ENCODE measurements at places on chromosomes 1 and 21.
A peak's percentile ranks its signal among the peaks of the same experiment; 100 is the strongest.

GRCh38 chr1:203509135-203509534 is 15.2 kb downstream of the OPTC start:
- DNase-seq = no peak

DNA sequence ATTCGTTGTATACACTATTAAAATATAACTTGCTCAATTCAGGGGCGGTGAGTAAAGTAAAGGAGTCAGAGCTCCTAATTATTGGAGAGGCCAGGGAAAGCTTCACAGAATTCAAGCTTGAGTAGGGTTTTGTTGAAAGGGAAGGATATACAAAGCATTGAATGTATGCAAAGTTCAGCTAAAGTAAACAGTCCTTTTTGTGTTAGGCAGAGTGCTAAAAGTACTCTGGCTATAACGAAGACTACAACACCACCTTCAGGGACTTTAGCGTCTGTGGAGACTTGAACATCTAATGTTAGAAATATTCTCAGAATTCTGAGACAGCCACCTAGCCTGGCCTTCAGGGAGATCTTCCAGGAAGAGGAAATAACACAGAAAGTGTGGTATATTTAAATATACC is 1.1 kb downstream of the FALEC start:
- peak; percentile 39 for DNase-seq

DNA sequence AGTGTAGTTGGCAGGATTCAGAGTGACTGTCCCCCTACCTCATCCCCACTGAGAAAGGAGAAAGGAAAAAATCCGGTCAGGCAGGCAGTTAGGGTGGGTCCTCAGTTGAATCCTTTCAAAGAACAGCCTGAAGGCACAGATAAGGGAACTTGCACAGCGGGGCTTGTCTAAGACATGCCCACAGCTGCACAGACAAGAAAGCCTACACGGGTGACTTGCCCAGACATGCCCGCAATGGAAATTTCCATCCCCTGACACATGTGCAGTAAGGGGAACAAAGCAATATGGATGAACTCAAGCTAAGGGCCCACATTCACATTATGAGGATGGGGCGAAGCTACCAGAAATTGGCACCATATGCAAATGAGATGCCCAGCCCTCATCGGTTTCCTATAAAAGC is 82.5 kb downstream of the DESI2 start:
- peak; percentile 34 for DNase-seq

DNA sequence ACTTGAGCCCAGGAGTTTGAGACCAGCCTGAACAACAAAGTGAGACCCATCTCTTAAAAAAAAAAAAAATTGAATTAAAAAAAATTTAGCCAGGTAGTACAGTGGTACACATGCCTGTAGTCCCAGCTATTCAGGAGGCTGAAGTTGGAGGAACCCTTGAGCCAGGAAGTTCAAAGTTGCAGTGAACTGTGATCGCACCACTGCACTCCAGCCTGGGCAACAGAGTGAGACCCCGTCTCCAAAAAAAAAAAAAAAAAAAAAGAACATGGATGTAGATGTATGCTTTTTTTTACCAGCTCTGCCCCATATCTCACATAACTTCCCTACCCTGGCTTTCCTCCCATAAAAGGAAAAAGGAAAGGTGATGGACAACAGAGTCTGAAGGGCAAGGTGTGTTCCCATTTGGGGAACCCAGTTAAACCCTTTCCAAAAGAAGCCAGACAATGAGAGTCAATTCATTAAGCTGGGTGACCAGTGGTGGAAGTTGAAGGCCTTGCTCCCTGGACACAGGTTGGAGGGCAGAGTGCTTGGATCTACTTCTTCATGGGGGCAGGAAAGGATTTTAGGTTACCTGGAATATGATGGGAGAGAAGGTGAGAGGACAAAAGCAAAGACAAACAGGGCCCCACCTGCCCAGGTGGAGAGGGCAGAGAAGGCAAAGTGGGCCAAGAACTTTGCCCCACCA is 2.9 kb downstream of the KRTCAP2 start:
- DNase-seq = no peak

DNA sequence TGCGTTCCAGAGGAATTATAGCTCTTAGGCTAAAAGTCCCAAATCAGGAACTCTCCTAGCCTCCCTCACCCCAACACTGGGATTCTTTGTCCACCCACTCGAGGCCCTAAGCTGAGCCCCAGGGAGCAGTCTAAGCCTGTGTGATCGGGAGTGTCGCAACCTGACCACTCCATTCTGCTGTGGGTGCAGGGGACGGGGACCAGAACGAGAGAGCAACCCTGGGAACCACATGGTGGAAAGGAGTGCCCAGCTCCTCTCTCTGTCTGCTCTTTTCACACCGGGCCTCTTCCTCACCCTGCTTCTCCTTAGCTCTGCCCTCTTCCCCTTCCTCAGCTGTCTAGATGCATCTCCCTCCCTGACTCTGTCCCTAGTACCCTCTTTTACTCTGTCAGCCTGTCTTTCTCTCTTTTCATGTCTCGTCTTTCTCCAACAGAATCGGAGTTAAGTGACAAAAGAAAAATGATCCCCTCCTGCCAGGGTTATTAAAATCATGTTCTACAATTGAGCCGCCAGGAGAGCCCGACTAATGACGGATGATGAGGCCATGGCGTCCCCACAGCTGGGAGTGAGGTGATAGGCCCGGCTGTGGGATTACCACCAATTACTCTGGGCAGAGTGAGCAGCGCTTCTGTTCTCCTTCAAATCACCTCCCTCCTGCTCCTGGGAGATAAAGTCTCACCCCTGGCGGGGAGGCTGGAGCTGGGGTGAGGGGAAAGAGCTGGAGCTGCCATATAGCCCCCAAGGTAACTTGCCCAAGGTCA is 34.5 kb upstream of the CSF3R start:
- DNase-seq = no peak

DNA sequence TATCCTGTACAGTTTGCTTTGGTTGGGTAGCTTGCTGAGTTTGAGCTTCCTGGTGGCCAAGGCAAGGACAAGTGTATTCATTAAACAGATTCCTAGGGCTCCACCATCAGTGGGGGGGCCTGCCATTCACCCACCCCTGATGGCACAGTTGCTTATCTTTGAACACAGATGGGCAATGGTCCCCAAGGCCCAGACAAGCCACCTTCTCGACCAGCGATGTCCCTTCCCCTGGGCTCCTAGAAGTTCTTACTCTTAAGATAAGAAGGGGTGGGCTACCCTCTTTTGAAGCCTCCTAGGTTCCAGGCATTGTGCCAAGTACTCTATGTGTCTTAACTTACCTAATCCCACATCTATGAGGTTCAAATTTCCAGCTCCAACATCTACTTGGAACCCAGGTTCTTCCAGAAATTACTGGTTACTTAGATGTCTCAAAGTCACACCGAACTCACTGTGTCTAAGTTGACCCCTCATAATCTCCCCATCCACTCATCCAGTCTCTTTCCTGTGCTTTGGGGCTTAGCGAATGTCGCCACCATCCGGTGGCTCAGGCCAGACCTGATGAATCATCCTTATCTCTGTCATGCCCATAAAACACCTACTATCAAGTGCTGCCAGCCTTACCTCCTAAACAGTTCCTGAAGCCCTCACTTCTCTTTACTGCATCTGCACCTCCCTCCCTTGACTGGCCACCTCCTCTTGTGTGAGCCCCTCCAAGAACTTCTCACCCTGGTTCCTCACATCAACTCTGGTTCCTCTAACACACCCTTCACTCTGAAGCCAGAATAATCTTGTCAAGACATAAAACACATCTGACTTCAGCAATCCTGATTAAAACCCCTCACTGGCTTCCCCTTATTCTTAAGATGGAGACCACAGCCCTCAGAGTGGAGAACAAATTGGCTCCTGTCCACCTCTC is 50.1 kb downstream of the KLHDC7A start:
- no peak for DNase-seq

DNA sequence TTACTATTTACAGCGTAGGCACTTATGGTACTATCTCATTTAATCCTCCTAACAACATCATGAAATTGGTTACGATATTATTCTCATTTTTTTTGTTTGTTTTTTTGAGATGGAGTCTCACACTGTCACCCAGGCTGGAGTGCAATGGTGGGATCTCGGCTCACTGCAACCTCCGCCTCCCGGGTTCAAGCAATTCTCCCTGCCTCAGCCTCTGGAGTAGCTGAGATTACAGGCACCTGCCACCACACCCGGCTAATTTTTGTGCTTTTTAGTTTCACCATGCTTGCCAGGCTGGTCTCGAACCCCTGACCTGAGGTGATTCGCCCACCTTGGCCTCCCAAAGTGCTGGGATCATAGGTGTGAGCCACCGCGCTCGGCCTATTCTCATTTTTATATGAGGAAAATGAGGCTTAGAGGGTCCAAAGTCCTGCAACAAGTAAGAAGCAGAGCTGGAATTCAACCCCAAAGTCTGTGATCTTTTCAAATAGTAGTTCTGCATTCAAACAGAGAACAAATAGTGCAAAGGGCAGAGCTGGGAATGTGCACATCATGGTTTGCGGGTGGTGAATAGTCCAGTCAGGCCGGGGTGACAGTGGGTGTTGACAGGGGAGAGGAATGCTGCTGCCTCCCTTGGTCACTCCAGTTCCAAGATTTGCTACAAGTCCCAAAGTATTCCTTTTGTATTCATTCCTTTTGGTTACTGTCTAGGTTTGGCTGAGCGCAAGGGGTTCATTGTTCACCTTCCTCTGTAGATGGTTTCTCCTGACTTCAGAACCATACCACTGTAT is 4.6 kb downstream of the PRUNE1 start:
- no peak for DNase-seq

GRCh38 chr1:9957726-9958125 is 14.5 kb downstream of the NMNAT1 start:
- DNase-seq = no peak

GRCh38 chr1:205301205-205301821 is 20.2 kb downstream of the NUAK2 start:
- DNase-seq = peak; percentile 97

DNA sequence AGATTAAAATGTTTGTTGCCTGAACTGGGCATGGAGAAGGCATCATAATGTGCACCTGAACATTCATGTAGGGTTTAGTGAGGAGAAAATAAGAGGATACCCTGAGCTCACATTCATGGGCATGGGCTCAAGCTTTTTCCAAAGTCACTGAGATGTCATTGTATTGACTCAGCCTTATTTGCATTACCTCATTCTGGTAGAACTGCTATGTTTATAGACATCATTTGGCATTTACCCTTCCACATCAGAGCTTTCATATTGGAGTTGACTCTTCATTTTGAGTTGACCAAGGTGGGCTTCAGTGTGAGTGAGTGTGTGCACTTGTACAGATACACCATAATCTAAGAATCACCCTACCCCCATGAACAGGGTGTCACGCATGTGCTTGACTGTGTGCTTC is 143.2 kb downstream of the PBX1 start:
- DNase-seq = peak; percentile 59

DNA sequence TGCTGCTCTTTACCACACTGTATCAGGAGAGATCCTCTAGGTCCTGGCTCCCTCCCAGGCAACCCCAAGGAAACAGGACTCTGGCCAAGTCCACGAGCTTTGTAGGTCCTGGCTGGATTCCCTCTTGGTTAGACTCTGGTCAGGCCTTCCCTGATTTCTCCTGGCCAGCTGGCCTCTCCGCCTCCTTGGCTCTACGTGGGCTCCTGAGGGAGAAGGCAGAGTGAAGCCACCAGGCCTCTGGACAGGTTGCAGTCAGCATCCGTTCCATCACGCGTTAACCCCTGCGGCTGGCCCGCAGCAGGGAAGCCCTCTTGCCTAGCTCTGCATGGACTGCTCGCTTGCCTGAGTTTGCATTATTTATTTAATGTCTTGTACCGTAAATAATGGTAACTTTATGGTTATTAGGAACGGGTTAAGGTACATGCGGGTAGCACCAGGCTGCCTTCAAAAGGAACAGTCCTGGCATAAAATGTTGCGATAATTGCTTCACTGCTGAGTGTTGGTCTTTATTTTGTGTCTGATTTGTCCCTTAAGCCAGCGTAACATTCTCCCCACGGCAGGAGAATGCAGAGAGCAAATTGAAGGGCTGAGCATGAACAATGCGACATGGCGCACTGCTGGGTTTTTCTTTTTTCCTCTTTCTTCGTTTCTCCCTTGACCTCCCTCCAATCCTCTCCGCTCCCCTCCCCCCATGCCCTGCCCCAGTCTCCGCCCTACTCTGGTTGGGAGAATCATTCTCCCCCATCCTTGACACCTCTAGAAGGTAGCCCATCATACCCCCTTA is 100.3 kb downstream of the RNF220 start:
- peak; percentile 2 for DNase-seq

- no peak for DNase-seq
Observed at GRCh38 chr21:28789523-28789922, 203.2 kb downstream of the LTN1 start.

GRCh38 chr1:184865831-184866230 is 108.5 kb downstream of the NIBAN1 start:
- DNase-seq = no peak

GRCh38 chr1:59601041-59601441 is 213.7 kb upstream of the HOOK1 start:
- DNase-seq = no peak

DNA sequence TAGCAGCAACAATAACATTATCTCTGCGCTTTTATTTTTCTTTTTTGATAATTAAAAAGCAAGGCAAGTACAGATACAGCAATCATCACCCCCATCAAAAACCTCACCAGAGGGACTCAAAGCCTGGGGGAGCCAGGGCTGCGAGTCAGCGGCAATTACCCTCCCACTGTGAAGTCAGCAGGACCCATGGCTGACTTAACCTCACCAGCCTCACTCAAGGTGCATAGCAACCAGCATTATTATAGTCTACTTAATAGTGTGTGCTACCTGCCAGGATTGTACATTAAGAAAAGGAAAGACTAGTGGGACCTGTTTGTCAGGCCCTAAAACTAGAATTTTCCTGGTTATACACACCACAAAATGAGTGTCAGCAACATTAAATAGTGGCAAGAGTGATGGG is 28.9 kb upstream of the SERBP1 start:
- no peak for DNase-seq

DNA sequence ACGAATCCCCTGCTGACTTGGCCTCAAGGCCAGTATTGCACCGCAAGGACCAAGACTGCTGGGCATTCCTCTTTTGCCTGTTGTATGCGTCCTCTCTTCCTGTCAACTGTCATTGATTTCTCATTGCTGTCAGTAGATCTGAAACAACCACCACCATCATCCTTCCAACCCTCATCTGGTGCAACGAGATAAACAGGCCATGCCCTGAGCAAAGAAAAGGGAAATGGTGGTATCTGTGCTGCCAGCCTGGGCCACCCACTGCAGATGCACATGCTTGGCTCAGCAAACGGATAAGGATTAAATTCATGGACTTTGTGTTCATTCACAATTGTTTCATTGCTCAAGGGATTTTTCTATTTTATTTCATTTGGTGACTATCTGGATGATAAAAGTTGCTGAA is 13.6 kb downstream of the OXCT2 start:
- no peak for DNase-seq

DNA sequence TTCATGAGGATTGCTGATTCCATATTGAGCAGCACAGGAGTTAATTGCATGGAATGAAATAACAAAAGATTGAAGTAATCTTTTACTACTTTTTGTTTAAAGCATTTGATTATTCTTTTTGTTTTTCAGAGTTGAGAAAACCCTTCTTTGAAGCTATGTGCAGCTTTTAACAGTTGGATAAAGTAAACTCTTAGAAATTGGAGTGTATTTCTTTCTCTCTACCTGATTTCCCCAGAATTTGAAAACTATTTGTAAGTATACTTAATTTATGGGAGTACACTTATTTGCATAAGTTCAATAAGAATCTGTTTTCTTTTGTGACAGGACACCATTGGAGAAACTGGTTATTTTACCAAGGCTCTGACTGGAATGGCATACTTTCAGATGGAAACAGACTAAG is 133.6 kb downstream of the TRIM33 start:
- DNase-seq = no peak

- no peak for DNase-seq
Observed at GRCh38 chr1:212589446-212589845, 19.1 kb upstream of the ATF3 start.

All from iris pigment epithelial cell (primary cell).